Vagina (tissue), 2 donors: ENCODE measurements at places on chromosomes 1 and 21.

- DNase-seq: no peak
Observed at GRCh38 chr1:63642901-63643300, 49.7 kb downstream of the PGM1 start.

GRCh38 chr1:43522776-43523480, 7.8 kb upstream of the PTPRF start:
- DNase-seq: no peak

DNA sequence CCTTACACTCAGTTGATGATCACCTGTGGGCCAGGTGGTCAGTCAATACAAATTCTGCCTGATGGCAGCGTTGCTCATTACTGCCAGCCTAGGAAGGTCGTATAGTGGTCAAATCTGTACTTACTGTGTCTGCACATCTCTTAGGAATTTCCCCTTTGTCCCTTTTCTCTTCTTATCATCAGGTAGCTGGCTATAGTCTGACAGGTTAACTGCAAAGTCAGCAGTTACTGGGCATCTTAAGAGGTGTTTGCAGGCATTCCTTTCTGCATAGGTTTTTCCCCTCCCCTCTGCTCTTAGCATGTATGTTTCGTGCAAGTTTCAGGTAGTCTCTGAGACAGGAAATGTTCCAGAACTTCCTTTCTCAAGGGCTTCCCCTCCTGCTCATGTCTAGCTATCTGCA, 298.7 kb downstream of the LRRIQ3 start:
- no peak for DNase-seq

- no peak for DNase-seq
Observed at GRCh38 chr1:94463765-94464330, 45.7 kb downstream of the ABCD3 start.

- no peak for DNase-seq
Observed at GRCh38 chr1:91803123-91803522, 82.8 kb downstream of the TGFBR3 start.

GRCh38 chr1:169784102-169784501, 10.6 kb downstream of the METTL18 start:
- DNase-seq: no peak

DNA sequence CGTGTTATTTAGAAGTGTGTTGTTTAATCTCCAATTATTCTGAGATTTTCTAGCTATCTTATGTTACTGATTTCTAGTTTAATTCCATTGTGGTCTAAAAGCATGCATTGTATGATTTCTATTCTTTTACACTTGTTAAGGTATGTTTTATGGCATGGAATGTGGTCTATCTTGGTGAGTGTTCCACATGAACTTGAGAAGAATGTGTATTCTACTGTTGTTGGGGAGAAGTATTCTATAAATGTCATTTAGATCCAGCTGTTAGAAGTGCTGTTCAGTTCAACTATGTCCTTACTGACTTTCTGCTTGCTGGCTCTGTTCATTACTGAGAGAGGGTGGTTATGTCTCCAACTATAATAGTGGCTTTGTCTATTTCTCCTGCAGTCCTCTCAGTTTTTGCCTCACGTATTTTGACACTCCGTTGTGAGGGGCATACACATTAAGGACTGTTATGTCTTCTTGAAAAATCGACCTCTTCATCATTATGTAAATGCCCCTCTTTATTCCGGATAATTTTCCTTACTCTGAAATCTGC, 12.0 kb upstream of the PLA2G5 start:
- no peak for DNase-seq
